NCI-H187 treated with DMSO at 0.1 percent for 48 hours (cell line): ENCODE measurements at places on chromosomes 1 and 21.

GRCh38 chr1:192151176-192151575, 7.1 kb upstream of the RGS18 start:
- no peak for DNase-seq

DNA sequence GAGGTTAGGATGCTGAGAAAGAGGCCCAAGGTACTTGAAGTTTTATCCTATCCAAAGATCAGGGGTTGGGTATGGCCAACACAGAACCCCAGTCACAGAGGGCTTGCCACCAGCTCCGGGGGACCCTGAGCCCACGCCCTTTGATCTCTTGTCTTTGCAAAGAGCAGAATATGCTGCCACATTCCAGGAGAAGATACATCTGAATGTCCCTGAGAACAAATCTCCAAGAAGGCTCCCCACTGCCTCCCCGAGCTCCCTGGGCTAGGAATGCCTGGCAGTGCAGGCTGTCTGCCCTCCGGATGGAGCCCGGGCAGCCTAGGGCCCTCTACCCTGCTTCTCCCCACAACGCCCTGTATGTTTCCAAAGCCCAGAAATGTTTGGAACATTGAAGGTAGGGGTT, 49.2 kb downstream of the AJAP1 start:
- DNase-seq = no peak

- no peak for DNase-seq
Observed at GRCh38 chr1:23385119-23385621, 15.5 kb upstream of the ZNF436 start.

- DNase-seq = no peak
Observed at GRCh38 chr1:217274416-217274815, 356.5 kb downstream of the GPATCH2 start.

- no peak for DNase-seq
Observed at GRCh38 chr1:9294405-9294773, 1.7 kb downstream of the SPSB1 start.
